Body of pancreas (tissue), 4 donors: ENCODE measurements at places on chromosomes 1 and 21.

GRCh38 chr1:101781201-101781831 is 215.4 kb downstream of the OLFM3 start:
- DNase-seq: no peak

DNA sequence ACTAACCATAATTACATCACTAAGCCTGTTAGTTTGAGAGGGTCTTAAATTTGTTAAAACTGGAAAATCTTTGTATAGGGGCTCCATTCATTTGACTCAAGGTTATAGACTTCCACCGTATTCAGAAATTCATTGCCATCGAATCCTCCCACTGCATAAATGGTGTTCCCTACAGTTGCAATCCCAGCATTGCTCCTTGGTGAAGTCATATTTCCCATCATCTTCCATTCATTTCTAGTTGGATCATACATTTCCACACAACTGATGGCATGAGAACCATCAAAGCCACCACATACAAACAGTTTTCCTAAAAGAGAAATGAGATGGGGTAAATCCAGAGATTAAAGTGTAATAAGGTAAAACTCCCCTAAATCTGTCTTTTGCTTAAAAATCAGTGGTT is 19.1 kb downstream of the IVNS1ABP start:
- no peak for DNase-seq

GRCh38 chr1:153760440-153760839 is 14.8 kb upstream of the SLC27A3 start:
- DNase-seq: no peak

GRCh38 chr1:167812972-167813371 is 91.2 kb downstream of the MPZL1 start:
- no peak for DNase-seq

- DNase-seq: no peak
Observed at GRCh38 chr1:75308365-75308764, 174.2 kb downstream of the LHX8 start.

- DNase-seq: no peak
Observed at GRCh38 chr1:245079021-245079609, 75.7 kb upstream of the KIF26B start.

- no peak for DNase-seq
Observed at GRCh38 chr1:22575532-22576149, 12.4 kb downstream of the EPHA8 start.

DNA sequence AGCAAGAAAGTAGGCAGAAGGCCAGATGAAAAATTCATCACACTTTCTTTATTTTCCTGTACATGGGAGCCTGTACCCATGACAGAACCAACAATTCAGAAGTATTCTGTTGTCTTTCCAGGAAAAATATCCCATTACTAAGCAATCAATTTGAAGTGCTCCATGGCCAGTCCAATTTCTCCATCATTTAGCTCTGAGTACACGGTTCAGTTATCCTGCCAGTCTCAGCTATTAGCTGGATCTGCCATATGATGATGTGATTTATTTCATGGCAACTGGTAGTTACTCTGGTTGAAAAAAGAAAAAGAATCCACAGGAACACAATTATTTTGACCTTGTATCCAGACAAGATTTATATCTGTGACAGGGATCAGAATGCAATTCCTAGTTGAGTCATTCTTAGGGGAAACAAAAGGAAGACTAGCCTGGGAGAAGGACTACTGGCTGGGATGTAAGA is 70.6 kb upstream of the GORAB start:
- DNase-seq: no peak

GRCh38 chr1:150529017-150529416 is 13.5 kb downstream of the FALEC start:
- DNase-seq: peak; percentile 62

GRCh38 chr1:223129229-223129901 is 13.7 kb downstream of the TLR5 start:
- peak; percentile 77 for DNase-seq

GRCh38 chr1:68322837-68323687 is 90.7 kb upstream of the WLS start:
- no peak for DNase-seq

- DNase-seq: no peak
Observed at GRCh38 chr1:20981915-20982314, 194.8 kb downstream of the EIF4G3 start.

GRCh38 chr1:21447311-21447710 is 7.4 kb downstream of the NBPF3 start:
- no peak for DNase-seq

DNA sequence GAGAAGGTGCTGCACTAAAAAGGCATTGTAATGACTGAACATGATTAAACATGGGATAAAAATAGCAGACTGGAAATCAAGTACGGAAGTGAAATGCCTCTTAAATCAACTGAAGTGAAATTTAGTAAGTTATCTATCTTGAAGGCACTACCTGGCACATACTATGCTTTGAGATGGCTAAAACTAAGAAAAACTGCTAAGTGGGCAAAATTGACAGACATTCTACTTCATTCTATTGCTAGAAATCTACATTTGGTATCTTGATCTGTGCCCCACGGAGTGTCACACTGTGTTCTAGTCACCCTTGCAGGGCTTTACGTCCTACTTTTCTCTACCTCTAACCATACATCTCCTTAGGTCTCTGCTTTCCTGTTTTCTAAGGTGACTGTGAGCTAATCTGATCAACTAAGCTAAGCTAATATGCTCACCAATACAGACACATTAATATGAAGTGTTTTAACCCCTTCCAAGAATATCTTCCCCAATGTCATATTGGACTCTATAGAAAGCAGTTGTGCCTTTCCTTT is 4.1 kb downstream of the PDC start:
- DNase-seq: no peak

DNA sequence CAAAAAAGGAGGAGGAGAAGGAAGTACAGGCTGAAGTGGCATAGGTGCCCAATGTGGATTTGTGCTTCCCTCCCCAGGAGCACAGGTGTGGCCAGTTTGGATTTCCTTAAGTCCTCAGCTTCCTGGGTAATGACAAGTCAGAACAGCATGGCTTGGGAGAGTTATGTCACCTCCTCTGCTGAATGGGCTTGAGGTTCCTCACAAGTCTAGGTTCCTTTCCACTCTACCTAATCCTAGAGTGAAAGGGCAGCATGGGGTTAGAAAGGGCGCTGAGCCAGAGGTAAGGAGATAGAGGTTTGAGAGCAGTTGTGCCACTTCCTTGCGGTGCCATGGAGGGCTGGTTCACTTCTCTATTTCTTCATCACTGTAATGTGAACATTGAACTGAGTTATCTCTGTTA is 35.5 kb upstream of the IL20 start:
- DNase-seq: no peak

- DNase-seq: no peak
Observed at GRCh38 chr1:205069371-205070125, 14.7 kb downstream of the TMEM81 start.

DNA sequence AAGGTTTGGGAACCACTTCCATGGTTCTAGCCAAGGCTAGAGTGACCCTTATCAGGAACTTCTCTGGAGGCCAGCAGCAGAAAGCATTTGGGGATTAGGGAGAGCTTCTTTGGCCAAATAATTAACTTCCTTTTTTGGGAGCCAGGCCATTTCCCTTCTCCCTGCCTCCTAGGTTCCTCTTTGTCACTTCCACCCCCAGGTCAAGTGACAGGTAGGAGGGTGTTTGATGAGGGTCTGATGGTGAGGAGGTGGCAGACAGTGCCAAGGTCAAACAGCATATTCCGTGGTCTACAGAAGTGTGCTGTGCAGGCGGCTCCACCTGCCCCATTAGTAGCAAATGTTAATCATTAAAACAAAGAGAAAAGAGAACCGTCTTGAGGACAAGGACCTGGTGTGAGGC is 1.9 kb upstream of the KCNA10 start:
- DNase-seq: no peak

DNA sequence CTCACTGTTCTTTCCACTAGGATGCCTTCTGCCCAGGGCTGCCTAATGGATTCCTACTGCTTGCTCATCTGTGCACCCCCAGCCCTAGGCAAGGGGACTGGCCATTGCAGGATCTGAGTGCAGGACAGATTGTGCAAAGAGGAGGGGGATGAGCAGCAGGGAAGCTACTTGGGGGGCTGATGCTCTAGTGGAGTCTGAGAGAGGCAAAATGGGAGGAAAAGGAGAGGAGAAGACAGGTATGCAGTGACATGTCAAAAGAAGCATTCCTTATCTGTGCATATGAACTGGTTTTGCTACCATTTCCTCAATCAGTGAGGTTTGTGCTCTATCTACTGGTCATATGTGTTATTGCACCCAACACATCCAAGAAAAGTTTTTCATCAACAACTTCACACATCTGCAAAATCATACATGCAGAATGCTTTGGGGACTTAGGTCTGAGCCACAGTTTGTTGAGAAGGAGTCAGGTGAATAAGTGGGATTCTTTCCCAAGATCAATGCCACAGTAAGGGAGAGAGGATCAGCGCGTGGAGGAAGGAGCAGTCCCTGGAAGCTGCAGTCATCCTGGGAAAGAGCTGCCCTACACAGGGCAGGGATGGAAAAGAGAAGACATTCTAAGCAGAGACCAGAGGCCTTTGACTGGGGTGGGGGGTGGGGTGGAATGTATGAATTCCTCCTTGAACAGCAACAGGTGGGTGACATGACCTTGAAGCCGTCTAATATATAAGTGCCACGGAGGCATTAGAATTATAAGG is 14.4 kb downstream of the SLC5A9 start:
- no peak for DNase-seq

DNA sequence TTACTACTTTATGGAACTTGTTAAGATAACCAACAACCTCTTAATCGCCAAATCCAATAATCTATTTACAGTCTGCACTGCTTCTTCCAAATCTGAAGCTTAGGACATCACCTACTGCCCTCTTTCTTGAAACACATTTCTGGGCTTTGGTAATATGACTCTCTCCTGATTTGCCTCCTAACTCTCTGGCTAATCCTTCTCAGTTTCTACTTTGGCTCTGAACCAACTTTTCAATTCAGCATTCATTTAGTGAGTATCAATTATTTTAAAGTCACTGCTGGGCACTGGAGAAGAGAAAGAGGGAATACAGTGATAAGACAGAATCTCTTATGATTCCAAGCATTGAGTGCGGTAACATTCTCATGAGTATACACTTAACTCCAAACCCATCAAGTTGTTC is 275.0 kb downstream of the AKT3 start:
- no peak for DNase-seq

DNA sequence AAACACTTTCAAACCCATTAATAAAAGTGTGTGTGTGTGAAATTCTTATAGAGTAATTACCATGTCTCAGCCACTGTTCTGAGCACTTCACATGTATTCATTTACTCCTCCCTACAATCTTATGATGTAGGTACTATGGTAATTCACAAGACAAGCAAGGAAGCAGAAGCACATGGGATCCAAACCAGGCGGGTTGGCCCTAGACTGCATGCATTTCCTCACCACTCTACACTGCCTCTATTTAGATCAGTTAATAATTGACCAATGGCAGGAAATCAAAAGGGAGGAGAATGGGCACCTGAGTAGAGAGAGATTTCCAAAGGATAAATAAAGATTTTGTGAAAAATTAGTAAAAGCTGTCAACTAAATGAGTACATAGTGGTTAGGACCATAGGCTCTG is 15.7 kb downstream of the MAP3K21 start:
- DNase-seq: peak; percentile 72

GRCh38 chr1:160789702-160790611 is 6.0 kb upstream of the LY9 start:
- peak; percentile 36 for DNase-seq

DNA sequence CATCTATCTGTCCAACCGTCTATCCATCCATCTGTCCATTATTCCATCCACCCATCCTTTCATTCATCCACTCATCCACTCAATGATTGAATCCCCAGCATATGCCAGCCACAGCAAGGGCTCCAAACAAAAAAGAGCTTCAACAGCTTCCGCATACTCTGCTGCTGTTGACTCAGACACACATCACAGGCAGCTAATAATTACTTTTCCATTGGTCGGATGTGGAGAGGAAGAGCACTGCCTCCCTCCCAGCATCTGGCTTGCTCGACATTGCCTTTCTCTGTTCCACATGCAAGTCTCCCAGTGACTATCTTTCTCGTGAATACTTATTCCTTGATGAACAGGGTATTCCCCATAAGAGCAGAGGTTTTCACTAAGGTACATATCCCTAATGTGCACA is 176.5 kb downstream of the HIVEP3 start:
- no peak for DNase-seq

DNA sequence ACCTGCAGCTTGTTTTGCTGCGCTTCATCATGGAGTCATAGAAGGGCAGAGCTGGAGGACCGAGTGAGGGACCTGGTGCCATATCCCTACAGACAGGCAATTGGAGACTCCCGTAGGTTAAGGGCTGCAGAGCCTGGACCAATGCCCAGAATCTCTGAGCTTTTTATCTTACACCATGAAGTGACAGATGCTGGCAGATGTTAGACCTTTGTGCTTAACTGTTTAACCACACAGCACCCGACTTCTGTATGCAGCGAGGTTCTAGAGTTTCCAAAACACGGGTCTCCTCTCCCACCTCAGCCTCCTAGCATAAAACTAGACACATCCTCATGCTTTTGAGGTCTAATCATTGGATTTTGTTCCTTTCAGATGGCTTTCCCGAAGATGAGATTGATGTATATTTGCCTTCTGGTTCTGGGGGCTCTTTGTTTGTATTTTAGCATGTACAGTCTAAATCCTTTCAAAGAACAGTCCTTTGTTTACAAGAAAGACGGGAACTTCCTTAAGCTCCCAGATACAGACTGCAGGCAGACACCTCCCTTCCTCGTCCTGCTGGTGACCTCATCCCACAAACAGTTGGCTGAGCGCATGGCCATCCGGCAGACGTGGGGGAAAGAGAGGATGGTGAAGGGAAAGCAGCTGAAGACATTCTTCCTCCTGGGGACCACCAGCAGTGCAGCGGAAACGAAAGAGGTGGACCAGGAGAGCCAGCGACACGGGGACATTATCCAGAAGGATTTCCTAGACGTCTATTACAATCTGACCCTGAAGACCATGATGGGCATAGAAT is 47.6 kb downstream of the B3GALT5 start:
- DNase-seq: peak; percentile 61

- DNase-seq: no peak
Observed at GRCh38 chr21:32378956-32379355, 13.9 kb downstream of the URB1 start.

DNA sequence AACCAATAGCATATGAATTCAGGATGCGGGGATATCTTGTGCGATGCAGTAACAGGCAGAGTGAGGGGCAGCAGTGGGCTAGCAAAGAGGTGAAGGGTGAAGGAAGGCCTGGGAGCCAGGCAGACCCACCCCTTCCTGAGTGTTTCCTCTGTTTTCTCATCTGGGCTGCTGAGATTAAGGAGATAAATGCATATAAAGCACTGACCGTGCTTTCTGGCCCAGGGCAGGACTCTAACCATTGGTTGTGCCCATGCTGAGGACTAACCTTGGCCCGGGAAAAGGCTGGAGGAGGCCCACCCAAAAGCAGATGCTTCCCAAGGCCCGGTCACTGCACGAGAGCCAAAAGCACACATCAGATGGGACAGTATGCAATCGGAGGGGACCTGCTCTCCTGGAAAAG is 87.6 kb downstream of the PSMG1 start:
- no peak for DNase-seq

- peak; percentile 37 for DNase-seq
Observed at GRCh38 chr1:25022361-25023189, 92.5 kb upstream of the RUNX3 start.

- no peak for DNase-seq
Observed at GRCh38 chr1:182857212-182857611, 18.1 kb downstream of the DHX9 start.
